NCI-H524 (cell line): ENCODE measurements at places on chromosomes 2 and 18.
A peak's percentile ranks its signal among the peaks of the same experiment; 100 is the strongest.

DNA sequence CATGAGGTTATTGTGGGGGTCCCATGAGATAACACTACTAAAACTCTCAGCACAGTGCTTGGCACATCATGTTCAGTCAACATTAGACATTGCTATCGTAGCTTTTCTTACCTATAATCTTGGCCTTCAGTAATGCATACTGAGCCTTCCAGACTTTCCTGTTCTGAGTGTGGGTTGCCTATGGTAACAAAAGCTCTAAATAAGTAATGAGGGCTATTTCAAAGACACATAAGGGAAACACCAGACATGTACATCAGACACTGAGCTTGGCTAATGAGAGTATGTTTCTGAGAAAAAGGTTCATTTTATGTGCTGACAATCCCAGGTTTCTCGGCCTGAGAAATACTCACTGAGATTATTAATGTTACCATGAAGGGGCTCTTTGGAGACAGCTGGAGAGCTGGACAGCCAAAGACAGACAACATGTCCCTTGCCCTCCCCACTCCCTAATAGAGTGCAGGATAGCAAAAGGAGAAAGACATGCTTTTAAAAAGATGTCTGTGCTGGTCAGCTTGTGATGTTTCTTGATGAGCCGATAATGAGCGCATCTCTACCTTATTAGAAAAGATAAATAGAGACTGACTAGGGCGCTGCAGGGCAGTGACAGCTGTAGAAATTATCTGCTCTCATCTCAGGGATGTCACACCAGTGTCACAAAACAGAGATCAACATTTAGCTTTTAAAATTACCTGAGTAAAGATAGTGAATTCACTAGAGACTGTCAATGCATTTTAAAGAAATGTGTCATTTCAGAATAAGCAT lies 25.4 kb downstream of the POLE4 start:
- no peak for DNase-seq

GRCh38 chr2:240326246-240326645 lies 109.2 kb upstream of the GPC1 start:
- no peak for DNase-seq

- no peak for DNase-seq
Measured at GRCh38 chr2:241947876-241948275, 78.3 kb downstream of the RTP5 start.

GRCh38 chr2:196758474-196759377 lies 40.8 kb downstream of the GTF3C3 start:
- DNase-seq: no peak

GRCh38 chr2:178592655-178593054 lies 112.4 kb downstream of the PLEKHA3 start:
- no peak for DNase-seq

DNA sequence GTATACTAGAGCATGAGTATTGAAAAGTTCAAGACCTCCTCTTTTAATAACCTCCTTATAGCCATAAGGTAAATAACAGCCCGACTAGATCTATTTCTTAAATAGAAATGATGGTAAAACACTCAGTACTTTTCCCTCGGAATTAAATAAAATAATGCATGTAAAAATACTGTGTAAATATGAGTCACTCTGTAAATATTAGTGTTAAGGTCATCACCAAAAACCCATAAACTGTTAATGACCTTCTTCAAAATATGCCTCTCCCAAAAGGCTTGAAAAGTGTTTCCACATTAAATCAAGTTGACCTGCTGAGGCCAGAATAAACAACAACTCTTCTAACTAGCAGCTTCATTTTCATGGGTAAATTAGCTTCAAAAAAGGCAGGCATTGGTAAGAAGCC lies 25.3 kb upstream of the BZW1 start:
- DNase-seq: no peak

- DNase-seq: no peak
Measured at GRCh38 chr2:112646791-112647689, 1.3 kb downstream of the SLC20A1 start.

DNA sequence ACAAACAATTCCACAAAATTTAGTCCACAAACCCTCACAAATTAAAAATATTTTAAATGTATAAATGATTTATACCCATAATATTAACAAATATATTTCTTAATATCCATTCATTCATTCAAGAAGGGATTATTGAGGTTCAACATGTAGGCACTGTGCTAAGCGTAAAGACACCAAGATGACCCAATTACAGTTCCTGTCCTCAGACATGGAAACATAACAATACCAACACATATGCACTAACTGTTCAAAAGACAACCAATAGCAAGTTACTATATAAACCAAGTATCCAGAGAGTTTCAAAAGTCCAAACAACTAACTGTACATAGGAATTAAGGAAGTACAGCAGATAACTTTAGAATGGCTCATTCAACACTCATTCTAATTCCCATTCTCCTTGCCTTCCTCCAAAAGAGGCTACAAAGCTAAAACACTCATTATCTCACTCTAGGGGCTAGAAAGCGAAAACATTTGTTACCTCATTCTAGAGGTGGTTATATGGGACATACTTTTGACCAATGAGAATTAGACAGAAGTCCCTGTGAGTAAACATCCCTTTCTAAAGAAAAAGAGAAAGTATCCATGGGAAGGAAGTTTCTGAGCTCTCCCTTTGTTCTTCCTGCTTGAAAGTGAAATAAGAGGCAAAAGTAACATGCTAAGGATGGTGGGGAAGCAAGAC lies 292.4 kb downstream of the ZEB2 start:
- DNase-seq: no peak

GRCh38 chr2:135227386-135227785 lies 175.3 kb downstream of the RAB3GAP1 start:
- no peak for DNase-seq

DNA sequence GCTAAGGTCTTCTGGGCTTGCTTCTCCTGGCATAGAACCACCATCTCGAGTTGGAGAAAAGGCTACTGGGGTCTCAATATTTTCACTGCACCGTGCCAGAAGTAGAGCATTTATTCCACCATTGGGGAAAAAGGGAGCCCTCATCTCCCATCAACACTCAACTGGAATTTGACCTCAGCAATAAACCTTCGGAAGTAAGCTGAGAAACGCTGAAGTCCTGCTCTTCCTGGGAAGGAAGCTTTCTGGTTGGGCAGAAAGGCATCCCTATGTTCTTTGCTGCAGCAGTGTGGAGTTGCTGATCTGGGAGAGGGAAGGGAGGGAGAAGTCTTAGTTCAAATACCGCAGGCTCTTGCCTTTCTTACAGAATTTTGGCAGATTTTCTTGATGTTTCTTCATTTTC lies 368.8 kb downstream of the NUP35 start:
- no peak for DNase-seq

DNA sequence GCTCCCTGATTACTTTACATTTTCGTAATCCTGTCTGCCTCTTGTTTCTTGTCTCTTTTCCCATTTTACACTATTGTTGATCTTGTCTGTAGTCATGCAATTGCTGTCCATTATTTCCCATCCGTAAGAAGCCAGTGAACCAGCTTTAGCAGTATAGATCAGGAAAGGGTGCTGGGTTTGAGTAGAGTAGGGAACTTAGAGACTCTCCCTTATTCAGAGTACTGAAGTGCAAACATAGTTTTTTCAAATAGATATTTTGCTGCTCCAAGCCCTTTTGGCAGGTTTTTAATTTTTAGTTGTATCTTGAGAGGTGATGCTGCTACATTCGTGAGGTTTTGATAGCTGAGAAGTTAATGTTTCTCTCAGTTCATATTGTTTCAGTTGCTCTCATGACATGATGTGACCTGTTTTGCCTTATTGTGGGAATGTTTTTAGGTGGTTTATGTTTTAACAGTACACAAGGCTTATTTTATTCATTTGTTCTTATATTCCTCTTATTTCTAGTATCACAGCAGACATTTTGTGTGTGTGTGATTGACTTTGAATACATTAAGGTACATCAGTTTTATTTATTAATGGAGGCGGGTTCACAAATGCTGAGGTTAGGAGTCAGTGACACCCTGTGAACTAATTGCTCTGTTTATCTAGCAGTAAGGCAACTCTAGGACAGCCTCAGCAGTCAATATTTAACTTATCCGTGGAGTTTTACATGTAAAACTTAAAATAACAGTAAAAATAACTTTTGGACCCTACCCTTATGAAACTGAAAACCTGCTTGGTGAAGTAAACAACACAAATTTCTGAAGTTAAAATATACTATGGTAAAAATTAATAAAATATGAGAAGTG lies 118.4 kb downstream of the ZNF407 start:
- DNase-seq: no peak

DNA sequence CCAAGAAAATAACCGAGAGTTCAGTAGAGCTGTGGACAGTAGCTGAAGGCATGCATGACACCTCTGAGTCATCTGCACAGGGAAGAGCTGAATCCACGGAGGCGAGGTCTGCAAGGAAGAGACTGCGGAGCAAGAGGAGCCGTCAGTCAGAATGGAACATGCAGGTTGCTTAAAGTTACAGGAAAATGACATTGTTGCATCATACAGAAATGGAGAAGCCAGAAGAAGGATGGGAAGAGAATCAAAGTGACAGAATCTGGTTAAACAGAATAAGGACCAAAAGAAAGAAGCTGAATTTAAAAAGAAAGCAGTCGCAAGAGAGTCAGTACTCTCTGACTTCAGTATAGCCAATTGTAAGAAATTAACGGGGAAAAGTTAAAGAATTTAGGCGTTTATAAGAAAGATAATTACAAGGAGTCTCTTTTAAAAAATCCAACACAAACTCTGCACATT lies 533.8 kb downstream of the ADCYAP1 start:
- DNase-seq: no peak

- no peak for DNase-seq
Measured at GRCh38 chr18:74689251-74689650, 91.6 kb downstream of the ZNF407 start.

GRCh38 chr18:41745166-41746049 lies 209.6 kb upstream of the PIK3C3 start:
- peak; percentile 3 for DNase-seq

GRCh38 chr2:202147775-202148174 lies 74.7 kb downstream of the KIAA2012 start:
- no peak for DNase-seq

DNA sequence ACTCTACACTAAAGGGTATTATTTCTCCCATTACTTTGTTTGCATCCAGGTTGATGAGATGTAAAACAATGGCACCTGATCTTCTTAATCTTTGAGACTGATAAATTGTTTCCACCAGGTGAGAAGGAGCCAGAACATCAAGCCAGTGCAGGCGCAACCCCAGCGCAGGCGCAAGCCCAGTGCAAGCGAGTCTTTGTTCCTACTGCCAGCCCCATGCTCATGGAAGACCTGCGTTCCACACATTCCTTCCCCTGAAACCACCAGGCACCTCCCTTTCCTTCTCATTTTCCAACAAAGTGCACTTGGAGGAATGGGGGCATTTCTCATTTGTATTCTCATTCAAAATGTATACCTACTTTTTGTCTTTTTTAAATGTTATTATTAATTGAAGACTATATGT lies 188.7 kb upstream of the SMAD2 start:
- no peak for DNase-seq

- DNase-seq: no peak
Measured at GRCh38 chr18:1648712-1649111, 744.0 kb downstream of the ADCYAP1 start.

- DNase-seq: no peak
Measured at GRCh38 chr2:119126650-119127049, 31.9 kb downstream of the C1QL2 start.

DNA sequence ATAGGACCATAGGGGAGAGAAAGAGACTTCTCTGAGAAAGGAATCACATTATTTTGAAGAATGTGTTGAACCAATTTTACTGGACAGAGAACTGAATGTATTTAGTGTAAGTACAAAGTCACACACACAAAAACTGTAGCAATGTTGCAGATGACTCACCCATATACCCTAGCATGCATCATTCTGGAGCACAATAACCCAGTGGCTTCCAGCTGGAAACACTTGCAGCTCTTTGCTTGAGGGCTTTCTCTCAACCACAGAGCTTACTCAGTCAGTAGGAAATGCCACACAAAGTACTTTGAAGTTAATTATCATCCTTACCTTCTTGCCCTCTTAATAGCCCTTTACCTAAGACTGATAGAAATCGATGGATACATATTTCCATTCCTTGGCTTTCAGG lies 760.0 kb upstream of the FSHR start:
- DNase-seq: peak; percentile 11

DNA sequence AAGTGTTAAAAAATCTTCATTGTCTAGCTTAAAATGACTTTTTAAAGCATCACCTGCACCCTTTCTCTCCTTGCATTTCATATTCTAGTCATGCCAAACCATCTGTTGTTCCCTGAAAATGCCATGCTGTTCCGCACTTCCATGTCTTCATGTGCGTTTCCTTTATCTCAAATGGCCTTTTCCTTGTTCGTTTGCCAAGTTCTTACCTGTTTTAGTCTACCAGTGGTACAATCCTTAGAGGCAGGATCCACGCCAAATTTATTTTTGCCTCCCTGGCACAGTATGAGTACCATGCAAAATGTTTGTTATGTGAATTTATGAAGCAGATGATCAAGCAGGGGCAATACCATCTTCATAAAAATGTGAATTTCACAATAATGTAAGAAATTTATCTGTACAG lies 37.0 kb downstream of the TMEFF2 start:
- DNase-seq: no peak

- peak; percentile 39 for DNase-seq
Measured at GRCh38 chr2:47323009-47323821, 79.7 kb upstream of the MSH2 start.

- DNase-seq: no peak
Measured at GRCh38 chr2:144629935-144630334, 110.0 kb upstream of the ZEB2 start.

DNA sequence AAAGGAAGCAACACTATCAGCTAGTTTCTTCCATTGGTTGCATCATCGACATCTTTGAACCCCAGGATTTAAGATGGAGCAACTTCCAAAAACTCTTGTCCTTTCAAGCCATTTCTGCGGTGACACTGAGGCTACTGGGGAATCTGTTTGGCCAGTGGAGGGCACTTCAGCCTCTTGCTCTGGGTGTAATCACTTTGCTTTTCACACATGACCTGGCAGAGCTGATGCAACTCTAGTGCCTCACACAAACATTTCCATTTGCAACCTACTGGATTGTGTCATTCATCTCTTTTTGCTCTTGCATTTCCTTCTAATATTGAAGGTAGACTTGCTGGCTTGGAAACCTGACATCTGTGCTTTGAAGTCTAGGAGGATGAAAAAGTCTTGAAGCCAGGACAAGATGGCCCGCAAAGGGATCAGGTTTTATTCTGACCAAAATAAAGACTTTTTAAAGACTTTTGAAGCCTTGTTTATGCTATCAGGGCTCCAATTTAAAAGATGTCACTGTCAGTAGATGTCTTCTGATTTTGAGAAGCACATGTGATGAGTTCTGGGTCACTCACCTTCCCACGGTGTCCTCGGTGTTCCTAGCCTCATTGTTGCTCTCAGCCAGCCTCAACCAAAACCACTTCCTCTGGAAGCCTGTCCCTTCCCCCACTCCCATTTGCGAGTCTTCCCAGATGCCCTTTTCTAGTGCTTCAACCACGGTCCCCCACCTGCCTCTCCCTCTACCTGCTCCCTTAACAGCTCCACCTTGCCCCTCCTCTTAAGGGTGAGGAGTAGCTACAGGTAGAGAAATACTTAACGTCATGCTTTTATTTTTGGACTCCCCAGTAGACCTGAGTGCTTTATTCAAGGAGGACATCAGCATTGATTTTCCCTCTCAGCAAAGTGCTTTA lies 69.7 kb upstream of the KCNE4 start:
- peak; percentile 39 for DNase-seq

- DNase-seq: no peak
Measured at GRCh38 chr2:150126839-150127238, 360.6 kb downstream of the RND3 start.
